ENCODE measurements at places on chromosomes 5 and 9. TPM values are rescaled to one million over a fixed set of nuclear protein-coding genes. Genes with fewer than 3 reads are reported as not detected.

CCT5 gene
- total RNA-seq: 464 TPM

EPB41L4A gene
- total RNA-seq: 8.6 TPM

ADRA1B gene
- total RNA-seq: 3.8 TPM

GAS1 gene
- 29.4 TPM for total RNA-seq

GPR151 gene
- not detected for total RNA-seq

SPATA31A1 gene
- total RNA-seq: not detected

STING1 gene
- total RNA-seq: 60.0 TPM

PCDHB2 gene
- 0.76 TPM for total RNA-seq

ZCCHC10 gene
- total RNA-seq: 8.8 TPM

PCDHGA5 gene
- total RNA-seq: 1.5 TPM

GABRB2 gene
- total RNA-seq: 0.13 TPM

TNFAIP8 gene
- total RNA-seq: 56.2 TPM

IRX2 gene
- total RNA-seq: 0.33 TPM
